ENCODE measurements at places on chromosomes 7 and 10. TPM values are rescaled to one million over a fixed set of nuclear protein-coding genes. Genes with fewer than 3 reads are reported as not detected.

Gene SORCS1
- total RNA-seq: 0.11 TPM

Gene TMEM236
- total RNA-seq: not detected

Gene GUSB
- total RNA-seq: 36.5 TPM

Gene FRMPD2
- 0.35 TPM for total RNA-seq

Gene C10orf105
- not detected for total RNA-seq

Gene NXPH1
- not detected for total RNA-seq

Gene UPK3B
- total RNA-seq: 3.0 TPM

Gene EVX1
- 0.35 TPM for total RNA-seq

Gene DNAJC12
- 15.5 TPM for total RNA-seq

Gene KIN
- total RNA-seq: 7.3 TPM

Gene CUZD1
- total RNA-seq: 0.40 TPM

Gene HKDC1
- 0.44 TPM for total RNA-seq

Gene UPK3BL2
- 22.5 TPM for total RNA-seq

Gene METTL2B
- 37.1 TPM for total RNA-seq

Gene APBB1IP
- not detected for total RNA-seq

Gene IFIT2
- 6.9 TPM for total RNA-seq
